Hematopoietic multipotent progenitor cell treated with erythropoietin and hydrocortisone succinate and interleukin-3 and kit ligand, for 8 days (in vitro differentiated cells): ENCODE measurements at places on chromosomes 12 and 14.

DNA sequence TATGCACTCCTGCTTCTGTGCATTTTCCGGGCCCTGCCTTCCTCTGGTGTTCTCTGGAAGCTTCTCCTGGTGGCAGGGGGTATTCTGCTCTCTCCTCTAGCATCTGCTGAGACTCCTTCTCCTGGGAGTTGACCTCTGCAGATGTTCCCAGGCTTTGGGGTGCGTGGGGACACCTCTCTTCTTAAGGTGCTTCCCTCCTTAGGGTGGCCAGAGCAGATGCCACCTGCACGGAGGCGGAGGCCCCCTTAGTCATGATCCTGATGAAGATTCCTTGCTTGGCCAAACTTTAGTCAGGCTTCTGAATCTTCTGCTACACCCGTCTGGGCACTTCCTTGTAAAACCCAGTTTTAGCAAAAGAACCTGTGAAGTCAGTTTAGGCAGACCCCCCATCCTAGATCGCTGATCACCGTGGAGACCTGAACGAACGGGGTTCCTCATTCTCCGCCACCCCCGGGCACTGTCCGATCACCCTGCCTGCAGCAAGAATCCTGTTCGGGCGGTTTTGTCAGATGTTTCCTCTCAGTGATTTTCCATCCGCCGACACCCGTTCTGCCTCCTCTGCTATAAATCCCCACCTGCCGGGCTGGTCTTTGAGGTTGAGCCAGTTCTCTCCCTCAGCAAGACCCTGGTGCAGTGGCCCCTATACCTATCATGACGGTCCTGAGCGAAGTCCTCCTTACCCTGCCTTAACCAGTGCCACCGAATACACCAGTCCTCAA lies 111.9 kb downstream of the CALM1 start:
- no peak for DNase-seq

- no peak for DNase-seq
Observed at GRCh38 chr12:68739891-68740290, 6.1 kb upstream of the SLC35E3 start.

DNA sequence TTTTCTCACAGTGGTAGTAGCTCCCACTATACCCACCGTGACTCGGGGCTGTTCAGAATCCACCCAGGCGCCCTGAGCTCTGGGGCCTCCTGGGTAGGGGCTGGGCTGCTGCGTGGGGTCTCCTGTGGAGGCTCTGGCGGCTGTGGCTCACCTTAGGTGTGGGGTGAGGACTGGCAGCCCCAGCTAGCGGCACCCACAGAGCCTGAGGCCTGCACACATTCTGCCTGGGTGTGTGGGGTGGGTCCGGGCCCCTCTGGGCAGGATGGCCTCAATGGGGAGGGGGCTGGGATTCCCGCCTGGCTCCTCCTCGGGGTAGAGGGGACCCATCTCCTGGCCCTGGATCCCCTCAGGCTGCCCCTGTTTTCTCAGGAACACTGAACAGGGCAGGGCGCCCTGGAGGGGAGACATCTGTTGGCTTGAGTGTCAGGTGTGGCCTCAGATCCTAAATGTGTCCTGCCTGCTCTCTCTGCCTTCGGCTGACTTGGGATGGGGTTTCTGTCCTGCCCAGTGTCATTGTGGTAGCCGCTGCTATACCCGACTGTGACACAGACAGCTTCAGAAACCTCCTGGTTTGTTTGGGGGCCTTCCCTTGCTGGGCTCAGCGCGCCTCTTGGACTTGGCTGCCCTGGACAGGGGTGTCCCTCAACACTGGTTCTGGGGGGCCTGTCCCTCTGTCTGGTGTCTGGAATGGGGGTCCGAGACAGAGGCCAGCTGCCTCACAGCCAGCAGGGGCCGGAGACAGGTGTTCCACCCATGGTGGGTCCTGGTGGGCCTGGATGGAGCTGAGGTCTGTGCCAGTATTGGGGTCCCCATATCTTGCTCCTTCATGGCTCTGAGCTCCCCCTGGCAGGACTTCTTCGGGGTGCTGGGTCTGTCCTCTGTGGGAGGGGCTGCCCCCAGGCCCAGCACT lies 354.9 kb downstream of the TMEM121 start:
- DNase-seq: no peak

GRCh38 chr12:58915634-58916033 lies 4.7 kb downstream of the LRIG3 start:
- DNase-seq: no peak

- DNase-seq: no peak
Observed at GRCh38 chr14:53461858-53462257, 308.7 kb upstream of the DDHD1 start.

GRCh38 chr12:105658389-105658788 lies 327.9 kb downstream of the C12orf75 start:
- DNase-seq: no peak

- DNase-seq: peak; percentile 41
Observed at GRCh38 chr14:60183741-60184140, 18.5 kb upstream of the DHRS7 start.

DNA sequence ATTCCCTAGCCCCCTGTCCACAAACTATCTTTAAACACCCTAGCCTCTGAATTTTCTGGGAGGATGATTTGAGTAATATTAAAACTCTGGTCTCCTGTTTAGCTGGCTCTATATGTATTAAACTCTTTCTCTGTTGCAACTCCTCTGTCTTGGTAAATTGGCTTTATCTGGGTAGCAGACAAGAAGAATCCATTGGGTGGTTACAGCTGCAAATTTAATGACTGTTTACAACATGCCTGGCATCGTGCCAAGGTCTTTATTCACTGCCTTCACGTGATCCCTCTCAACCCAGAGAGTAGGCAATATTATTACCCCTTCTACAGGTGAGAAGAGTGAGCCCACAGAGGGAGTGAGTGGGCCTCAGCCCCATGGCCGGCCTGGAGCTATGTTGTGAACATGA lies 77.8 kb upstream of the MYL2 start:
- no peak for DNase-seq

GRCh38 chr14:59566725-59567124 lies 9.9 kb downstream of the CCDC175 start:
- no peak for DNase-seq

- no peak for DNase-seq
Observed at GRCh38 chr12:46460682-46461210, 88.2 kb upstream of the SLC38A2 start.

DNA sequence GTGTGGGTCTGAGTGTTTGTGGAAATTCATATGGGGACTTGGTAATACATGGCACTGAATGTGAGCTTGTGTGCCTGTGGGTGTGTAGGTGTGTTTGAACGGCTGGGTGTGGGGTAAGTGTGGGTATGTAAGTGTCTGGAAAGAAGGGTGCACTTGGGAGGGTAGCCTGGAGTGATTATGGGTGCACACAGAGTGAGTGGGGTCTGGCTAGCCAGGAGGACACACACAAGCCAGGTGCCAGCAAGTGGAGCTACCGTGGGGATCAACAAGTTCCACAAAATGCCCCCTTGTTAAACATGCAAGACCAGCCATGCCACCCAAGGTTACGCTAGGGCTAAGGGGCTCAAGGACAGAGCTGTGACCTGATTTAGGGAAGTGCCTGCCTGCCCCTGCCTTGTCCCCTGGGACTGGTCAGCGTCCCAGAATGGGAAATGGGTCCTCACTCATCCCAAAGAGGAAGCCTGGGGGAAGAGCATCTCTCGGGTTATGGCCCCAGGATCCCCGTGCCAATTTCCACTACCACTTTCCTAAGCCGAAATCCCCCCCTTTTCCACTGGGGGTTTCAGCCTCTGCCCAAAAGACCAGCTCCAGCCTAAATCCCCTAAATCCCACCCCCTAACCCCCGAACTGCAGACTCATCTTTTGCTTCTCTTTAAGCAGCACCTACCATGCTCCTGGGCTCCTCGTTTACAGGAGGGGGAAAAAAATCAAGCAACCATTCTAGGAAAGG lies 118.6 kb downstream of the DICER1 start:
- no peak for DNase-seq

DNA sequence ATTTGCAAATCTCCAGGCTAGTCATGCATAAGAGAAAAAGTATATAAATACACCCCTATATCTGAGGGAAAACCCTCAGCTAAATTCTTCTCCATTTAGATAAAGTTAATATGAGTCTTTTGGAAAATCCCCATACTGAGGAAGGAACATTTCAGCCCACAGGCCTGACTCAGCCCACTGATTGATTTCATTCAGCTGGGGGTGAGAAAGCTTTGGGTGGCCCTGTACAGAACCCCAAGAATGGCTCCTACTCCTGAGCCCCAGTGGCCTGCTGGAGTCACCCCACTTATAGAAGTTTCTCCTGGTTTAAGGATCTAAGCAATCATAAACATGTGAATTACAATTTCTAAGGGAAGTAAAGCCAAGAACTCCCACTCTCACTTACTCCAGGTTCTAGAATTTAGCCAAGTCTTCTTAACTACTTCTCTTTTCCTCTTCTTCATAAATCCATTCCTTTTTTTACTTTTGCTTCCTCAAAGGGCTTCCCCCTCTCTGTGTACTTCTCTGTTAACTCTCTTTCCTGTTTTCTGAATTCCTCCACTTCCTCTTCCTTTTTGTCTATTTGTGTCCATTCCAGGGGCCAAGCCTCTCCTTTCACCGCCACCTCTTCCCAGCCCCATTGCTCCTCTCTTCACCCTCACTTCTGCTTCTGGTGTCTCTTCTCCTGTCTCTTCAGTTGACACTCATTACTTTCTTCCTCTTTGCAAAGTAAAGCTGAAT lies 21.0 kb downstream of the RTN1 start:
- DNase-seq: no peak

DNA sequence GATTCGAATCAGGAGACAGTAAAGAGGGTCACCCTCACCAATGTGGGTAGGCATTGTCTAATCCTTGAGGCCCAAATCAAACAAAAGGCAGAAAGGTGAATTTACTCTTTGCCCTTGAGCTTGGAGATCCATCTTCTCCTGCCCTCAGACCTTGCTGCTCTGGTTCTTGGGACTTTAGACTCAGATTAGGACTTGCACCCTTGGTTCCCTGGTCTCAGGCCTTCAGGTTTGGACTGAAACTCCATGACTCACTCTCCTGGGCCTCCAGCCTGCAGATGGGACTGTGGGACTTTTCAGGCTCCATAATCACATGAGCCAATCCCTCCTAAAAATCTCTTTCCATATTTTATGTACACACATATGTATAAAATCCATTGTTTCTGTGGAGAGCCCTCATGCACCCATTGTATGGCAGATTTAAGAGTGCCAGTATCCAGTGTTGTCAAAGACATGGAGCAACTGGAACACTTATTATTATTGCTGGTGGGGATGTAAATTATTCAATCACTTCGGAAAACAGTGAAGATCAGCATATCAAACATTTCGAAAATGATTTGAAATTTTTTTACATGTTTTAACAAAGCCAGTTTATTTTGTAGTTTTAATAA lies 48.7 kb downstream of the EID3 start:
- no peak for DNase-seq
